Smooth muscle cell of the umbilical artery (primary cell): ENCODE measurements at places on chromosomes 3 and 15. TPM values are rescaled to one million over a fixed set of nuclear protein-coding genes. Genes with fewer than 3 reads are reported as not detected.

ASB14 gene
- 0.05 TPM in 1 of 2 replicates, not detected in the other for total RNA-seq

CIB2 gene
- total RNA-seq = 2.4 and 4.5 TPM in 2 replicates

GOLGA6L7 gene
- total RNA-seq = not detected in 2 replicates

AGBL1 gene
- total RNA-seq = not detected in 2 replicates
